ENCODE measurements at places on chromosomes 12 and 14.

- no peak for DNase-seq
Observed at GRCh38 chr12:32080435-32080834, 26.2 kb upstream of the BICD1 start.

GRCh38 chr12:68805592-68806120 lies 2.3 kb upstream of the MDM2 start:
- DNase-seq = no peak

DNA sequence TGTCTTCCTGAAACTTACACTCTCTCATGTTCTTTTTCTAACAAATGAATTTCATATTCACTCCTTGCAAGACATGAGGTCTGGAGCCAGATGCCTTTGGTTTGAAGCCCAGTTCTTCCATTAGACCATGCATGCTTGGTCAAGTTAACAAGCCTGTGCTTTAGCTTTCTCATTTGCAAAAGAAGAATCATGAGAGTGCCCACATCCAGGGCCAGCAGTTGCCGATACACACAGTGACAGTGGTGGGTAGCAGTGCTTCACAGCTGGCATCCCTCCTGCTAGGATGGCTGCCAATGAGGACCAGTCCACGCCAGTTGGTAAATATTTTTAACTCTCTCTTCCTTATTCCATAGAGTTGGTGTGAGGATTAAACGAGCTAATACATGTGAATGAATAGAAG lies 163.1 kb downstream of the PHLDA1 start:
- DNase-seq = no peak

GRCh38 chr12:3097186-3097804 lies 20.1 kb downstream of the TSPAN9 start:
- DNase-seq = no peak

GRCh38 chr14:66975251-66975650 lies 214.0 kb upstream of the GARIN2 start:
- no peak for DNase-seq

- DNase-seq = no peak
Observed at GRCh38 chr12:116624516-116624915, 65.3 kb downstream of the MAP1LC3B2 start.

DNA sequence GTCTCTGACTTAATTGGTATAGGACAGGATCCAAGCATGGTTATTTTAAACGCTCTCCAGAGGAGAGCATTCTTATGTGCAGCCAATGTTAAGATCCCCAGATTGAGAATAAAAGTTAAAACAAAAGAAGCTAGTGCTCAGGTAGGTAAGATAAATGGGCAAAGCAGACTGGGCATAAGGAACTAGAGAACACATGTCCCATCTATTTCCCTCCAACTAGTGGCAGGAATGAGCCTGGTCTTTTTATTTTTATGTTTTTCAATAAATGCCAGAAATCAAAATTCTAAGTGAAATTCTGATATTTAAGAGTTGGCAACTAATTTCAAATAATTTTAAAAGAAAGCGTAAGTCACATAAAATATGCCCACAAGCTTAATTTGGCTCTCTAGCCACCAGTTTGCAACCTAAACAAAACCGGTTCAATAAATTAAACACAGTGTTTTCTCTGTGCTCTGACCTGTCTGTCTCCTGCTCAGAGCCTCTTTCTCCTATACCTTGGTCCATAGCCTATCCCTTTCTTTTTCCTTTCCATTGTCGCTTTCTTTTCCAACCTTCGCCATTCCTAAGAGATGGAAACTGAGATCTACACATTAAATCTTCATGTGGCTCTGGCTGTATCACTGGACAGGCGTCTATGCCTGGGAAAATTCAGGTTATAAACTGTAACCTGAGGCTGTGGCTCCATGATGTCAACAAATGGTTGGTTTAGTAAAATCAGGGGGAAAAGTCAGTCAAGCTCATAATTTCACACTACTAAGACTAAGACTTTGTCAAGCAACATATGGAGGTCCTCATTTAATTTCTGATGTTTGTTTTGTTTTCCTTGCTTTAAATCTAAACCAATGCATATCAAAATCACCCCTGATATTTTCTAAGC lies 5.5 kb downstream of the SLC38A1 start:
- no peak for DNase-seq

- DNase-seq = no peak
Observed at GRCh38 chr12:45421736-45422135, 205.8 kb downstream of the ANO6 start.

GRCh38 chr12:42828836-42829235 lies 239.3 kb upstream of the PRICKLE1 start:
- DNase-seq = no peak

- peak; percentile 98 for DNase-seq
Observed at GRCh38 chr14:58752771-58753201, 115.0 kb downstream of the DACT1 start.

- no peak for DNase-seq
Observed at GRCh38 chr14:31854508-31855075, 222.5 kb upstream of the ARHGAP5 start.

- DNase-seq = peak; percentile 81
Observed at GRCh38 chr12:124939421-124940142, 25.1 kb upstream of the UBC start.

DNA sequence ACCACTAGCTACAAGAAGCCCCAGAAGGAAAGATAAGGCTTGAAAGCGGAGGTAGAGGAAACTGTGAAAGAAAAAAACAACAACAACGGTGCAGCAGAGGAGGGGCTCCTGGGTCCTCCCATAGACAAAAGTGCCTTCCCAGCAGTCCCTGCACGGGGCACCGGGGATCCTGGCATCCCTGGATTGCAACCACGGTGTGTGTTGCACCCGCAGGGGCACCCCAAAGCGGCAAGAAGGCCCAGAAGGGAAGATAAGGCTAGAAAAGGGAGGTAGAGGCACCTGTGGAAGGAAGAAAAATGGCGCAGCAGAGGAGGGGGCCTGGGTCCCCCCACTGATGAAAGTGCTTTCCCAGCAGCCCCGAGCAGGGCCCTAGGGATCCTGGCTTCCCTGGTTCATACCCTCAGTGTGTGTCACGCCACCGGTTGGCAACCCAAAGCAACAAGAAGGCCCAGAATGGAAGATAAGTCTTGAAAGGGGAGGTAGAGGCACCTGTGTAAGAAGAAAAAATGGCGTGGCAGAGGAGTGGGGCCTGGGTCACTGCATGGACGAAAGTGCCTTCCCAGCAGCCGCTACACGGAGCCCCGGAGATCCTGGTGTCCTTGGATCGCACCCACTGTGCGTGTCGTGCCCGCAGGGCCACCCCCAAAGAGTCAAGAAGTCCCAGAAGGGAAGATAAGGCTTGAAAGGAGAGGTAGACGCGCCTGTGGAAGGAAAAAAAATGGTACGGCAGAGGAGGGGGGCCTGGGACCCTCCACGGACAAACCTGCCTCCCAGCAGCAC lies 281.0 kb downstream of the ALG10 start:
- no peak for DNase-seq

- no peak for DNase-seq
Observed at GRCh38 chr14:106681568-106681967, 1155.2 kb downstream of the TMEM121 start.

DNA sequence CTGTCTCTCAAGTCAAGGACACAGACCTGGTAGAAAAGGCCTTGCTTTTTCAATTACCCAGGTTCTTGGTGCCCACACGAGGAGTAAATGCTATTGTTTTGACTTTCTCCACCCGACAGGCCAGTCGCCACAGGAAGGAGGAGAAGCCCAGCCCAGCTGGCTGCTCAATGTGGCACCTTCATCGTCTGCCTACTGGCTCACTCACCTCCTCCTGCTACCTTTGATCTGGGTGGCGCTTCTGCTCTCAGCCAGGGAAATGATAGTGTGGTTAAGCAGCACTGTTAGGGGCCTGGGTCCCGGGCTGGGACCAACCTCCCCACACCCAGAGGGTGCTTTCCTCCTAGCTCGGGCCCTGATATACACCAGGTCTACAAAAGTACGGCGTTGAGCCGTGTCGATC lies 75.0 kb upstream of the FZD10 start:
- DNase-seq = no peak

GRCh38 chr12:47164724-47165439 lies 85.1 kb upstream of the AMIGO2 start:
- DNase-seq = no peak

DNA sequence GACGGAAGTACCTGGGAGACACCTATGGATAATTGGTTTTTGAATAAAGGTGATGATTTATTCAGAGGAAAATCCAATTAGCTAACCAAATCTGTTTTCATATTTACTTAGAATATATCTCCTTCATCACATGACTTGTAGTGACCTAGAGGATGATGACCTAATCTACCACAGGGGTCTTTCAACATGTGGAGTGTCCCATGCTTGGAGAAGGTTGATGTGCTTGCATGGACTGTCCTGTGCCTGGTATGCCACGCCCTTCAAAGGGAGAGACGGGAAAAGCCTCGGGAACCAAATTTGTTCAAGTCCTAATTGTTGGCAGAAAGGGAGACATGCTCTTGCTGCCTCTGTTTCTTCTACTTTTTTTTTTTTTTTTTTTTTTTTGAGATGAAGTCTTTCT lies 11.8 kb upstream of the PAPLN start:
- DNase-seq = peak; percentile 38

- DNase-seq = no peak
Observed at GRCh38 chr12:10165421-10165820, 6.5 kb downstream of the OLR1 start.

GRCh38 chr14:25003537-25003936 lies 46.4 kb downstream of the STXBP6 start:
- DNase-seq = no peak

- no peak for DNase-seq
Observed at GRCh38 chr12:49819786-49820185, 8.4 kb downstream of the NCKAP5L start.

DNA sequence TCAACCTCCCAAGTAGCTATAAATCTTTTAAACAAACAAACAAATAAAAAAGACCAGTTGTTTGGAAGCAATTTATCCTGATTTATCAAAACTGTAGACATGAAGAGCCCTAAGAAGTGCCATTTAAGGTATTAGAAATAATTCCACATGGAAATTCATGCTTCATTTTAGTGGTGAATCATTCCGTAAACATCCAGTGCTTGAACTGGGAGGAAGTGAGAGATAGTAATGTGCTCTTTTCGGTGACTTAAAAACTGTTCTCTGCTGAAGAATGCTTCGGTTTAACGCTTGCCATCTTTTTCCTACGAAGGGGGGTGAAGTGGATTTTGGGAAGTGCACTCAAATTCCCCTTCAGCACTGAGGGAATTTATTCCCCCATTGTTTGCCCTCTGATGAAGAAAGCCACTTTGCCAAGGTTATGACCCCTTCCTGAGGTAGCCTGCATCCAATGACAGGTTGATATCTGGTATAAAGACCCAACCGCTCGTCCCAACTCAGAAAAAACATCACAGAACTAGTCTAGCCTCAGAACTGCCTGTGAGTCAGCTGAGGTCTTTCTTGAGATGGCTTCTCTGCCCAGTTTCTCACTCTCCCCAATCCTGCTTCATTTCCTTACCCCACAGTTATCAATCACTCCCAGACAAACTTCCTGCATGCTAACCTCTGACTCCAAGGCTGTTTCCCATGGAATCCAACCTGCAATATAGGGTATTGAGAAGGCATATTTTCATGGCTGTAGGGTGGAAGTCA lies 244.1 kb downstream of the AEBP2 start:
- no peak for DNase-seq

DNA sequence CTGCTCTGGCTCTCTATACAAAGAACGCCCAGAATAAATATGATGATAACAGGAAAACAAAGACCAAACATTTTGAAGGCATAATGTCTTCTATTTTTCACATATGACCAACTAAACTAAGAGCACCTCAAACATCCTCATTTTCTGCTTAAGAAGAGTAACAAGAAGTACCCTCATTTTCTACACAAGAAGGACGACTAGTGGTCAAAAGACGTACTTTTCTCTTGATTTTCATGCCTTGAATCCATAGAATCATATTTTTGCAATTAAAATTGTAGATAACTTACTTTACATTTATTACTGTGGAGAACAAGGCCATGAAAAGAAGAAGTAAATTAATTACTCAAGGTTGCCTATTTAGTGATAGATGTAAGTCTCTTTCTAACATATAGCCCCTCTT lies 358.6 kb downstream of the DUSP6 start:
- DNase-seq = peak; percentile 21

DNA sequence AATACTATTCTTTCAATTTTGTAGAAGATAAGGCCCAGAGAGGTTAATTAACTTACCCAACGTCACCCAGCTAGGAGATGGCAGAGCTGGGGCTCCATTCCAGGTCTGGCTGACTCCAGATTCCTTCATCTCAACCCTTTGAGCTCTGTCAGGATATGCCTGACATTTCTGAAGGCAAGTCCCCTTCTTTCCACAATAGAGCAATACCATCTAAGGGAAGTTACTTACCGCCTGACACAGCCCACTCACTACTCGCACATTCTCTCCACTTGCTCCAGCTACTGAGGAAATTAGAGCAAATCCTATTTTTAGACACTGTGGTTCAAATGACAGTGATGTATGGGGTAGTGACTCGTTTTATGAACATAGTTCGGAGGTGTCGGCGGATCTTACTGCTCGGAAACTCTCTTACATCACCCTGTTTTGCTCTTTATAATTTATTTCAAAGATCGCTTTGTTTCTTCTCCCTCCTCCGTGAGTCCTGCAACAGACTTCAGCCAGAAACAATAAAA lies 2.0 kb upstream of the WSCD2 start:
- DNase-seq = peak; percentile 29

- no peak for DNase-seq
Observed at GRCh38 chr14:35355981-35356841, 48.3 kb downstream of the NFKBIA start.

DNA sequence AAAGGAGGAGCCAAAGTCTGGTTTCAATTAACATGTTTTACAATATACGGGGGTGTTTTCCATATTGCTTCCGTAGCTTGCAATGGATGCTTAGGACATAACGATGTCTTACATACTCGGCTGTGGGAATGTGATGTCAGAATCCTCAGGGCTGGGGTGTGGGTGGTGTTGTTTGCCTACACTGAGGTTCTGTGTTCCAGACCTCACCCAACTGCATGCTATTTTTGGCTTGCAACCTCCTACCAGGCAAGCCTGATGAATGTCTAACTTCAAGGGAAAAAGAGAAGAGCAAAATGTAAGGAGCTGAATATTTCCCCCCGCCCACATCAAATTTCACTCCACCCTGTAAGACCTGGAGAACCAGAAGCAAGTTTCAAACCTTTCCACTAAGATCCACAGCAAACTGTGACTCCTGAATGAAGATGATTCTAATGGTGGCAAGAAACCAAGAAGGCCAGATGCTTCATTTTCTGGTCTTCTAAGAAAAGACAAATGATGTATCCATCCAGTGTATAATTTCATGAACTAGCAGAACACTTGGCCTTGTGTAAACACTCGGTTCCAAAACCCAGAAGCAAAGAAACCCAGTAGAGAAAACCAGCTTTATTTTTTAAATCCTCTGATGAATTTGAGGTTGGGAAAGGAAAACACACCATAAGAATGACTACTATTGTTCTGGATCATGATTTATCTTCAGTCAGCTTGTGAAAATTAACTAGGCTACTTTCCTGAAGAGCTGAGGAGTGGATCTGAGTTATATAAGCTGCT lies 227.9 kb downstream of the DACT1 start:
- peak; percentile 10 for DNase-seq

Data from suppressor macrophage (primary cell).